ENCODE measurements at places on chromosomes 2 and 18. TPM values are rescaled to one million over a fixed set of nuclear protein-coding genes. Genes with fewer than 3 reads are reported as not detected.
A peak's percentile ranks its signal among the peaks of the same experiment; 100 is the strongest.

- H3K27ac ChIP-seq: no peak overlapping the region
- no peak for DNase-seq
- H3K4me1 ChIP-seq: no peaks in the 10 kb centered on the region
- no peaks in the 10 kb centered on the region for H3K36me3 ChIP-seq
- no peaks in the 10 kb centered on the region for H3K27me3 ChIP-seq
Observed at GRCh38 chr2:60586081-60586480, 32.6 kb upstream of the BCL11A start.

GRCh38 chr2:238097988-238098871 lies 1.9 kb upstream of the ESPNL start:
- no peak for DNase-seq
- peak overlapping the region; percentile 54 for H3K27ac ChIP-seq
- no peaks in the 10 kb centered on the region for H3K36me3 ChIP-seq

- H3K27me3 ChIP-seq: no peaks in the 10 kb centered on the region
- no peak for DNase-seq
- H3K27ac ChIP-seq: no peak overlapping the region
- H3K36me3 ChIP-seq: no peaks in the 10 kb centered on the region
- H3K4me3 ChIP-seq: no peak overlapping the region
Observed at GRCh38 chr18:3972291-3972930, 482.7 kb downstream of the DLGAP1 start.

Gene NXPH2
- not detected for total RNA-seq

Gene RTP5
- 0.12 TPM for total RNA-seq

Gene B3GNT7
- total RNA-seq: 2.1 TPM

DNA sequence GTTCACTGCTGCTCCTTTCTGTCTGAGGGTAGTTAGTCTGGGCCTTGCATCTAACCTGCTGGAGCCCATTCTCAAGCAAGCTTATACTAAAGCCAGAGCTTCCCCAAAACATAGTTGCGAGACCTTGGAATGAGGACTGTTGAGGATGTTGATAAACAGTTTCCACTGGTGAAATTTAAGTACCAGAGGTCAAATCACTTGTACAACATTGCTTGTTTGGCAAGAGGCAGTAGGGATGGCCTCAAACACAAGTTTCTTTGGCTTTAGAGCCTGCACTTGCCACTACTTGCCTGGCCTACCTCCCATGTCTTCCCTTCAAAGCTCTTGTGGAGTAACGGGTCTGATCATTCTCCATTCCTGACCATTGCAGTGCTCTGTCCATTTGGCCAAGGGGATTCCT lies 262.7 kb downstream of the FHOD3 start:
- DNase-seq: no peak
- H3K4me1 ChIP-seq: no peaks in the 10 kb centered on the region
- H3K36me3 ChIP-seq: no peaks in the 10 kb centered on the region
- H3K27ac ChIP-seq: no peak overlapping the region
- no peaks in the 10 kb centered on the region for H3K27me3 ChIP-seq

DNA sequence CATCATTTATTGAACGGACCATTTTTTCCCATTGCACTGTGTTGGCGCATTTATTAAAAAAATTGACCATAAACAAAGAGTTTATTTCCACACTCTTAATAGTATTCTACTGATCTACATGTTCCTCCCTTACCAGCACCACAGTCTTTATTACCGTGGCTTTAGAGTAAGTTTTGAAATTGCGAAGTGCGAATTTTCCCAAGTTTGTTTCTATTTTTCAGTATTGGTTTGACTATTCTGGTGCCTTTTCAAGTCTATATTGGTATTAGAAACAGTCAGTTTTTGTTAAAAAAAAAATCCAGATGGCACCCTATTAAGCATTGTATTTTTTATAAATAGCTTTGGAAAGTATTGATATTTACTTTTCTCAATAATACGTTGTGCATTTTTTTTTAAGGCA lies 795.1 kb upstream of the HS6ST1 start:
- no peak overlapping the region for H3K27ac ChIP-seq
- H3K36me3 ChIP-seq: no peaks in the 10 kb centered on the region
- no peaks in the 10 kb centered on the region for H3K27me3 ChIP-seq
- H3K4me1 ChIP-seq: no peaks in the 10 kb centered on the region
- no peak for DNase-seq

DNA sequence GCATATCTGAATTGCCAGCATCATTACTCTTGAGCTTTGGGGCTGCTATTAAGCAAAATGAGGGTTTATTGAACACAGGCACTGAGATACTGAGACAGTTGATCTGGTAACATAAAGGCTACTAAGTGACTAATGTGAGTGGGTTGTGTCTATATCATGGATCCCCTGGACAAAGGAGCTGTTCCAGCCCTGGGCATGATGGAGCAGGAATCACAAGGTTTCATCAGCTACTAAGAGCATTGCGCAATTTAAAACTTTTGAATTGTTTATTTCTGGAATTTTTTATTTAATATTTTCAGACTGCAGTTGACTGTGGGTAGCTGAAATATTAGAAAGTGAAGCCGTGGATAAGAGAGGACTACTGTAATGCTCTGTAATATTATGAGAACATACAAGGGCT lies 73.5 kb downstream of the MGAT5 start:
- DNase-seq: no peak
- H3K4me1 ChIP-seq: peaks cover 15% of the 10 kb centered on the region
- no peak overlapping the region for H3K27ac ChIP-seq
- H3K27me3 ChIP-seq: no peaks in the 10 kb centered on the region

GRCh38 chr2:221845021-221845365 lies 272.9 kb upstream of the EPHA4 start:
- H3K27ac ChIP-seq: no peak overlapping the region
- H3K27me3 ChIP-seq: no peaks in the 10 kb centered on the region
- H3K4me1 ChIP-seq: no peaks in the 10 kb centered on the region
- H3K36me3 ChIP-seq: no peaks in the 10 kb centered on the region

- H3K4me3 ChIP-seq: no peak overlapping the region
- no peak overlapping the region for H3K27ac ChIP-seq
- H3K27me3 ChIP-seq: no peaks in the 10 kb centered on the region
Observed at GRCh38 chr18:36396190-36396589, 98.7 kb downstream of the FHOD3 start.

DNA sequence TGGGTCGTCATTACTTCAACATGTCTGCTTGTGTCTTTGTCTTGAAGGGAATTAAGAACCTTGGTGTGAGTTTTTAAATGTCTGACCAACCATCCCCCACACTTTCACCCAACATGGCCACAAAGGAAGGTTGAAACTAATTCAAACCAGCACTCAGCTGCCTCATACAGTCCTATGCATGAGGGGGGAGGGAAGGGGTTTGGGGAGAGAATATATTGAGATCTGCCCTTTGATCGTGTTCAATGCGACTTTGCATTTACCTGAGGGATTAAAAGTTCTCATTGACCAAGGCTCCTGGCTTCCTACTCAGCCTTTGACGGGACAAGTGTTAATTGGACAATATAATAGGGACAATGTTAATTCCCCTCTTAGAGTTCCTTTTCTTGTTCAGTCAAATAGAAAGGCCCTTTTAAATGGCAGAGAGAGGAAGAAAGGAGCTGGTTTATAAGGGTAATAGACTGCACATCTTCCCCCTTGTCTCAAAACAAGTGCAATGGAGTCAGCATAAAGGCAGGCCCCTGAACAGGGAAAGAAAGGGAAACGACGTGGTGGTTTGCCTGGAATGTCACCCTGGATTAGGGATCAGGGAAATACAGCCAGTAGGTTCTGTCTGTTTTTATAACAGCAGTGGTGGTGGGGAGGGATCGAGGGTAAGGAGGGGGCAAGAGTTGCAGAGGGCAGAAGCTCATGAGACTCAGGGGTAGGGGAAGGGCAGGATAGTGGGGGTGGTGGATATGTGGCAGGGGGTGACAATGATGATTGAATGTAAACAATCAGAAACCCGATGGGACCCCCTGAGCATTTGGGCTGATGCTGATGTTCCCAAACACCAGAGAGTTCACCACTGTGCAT lies 198.7 kb downstream of the MYCN start:
- H3K4me3 ChIP-seq: no peak overlapping the region
- H3K27ac ChIP-seq: no peak overlapping the region
- H3K36me3 ChIP-seq: no peaks in the 10 kb centered on the region
- H3K4me1 ChIP-seq: no peaks in the 10 kb centered on the region
- H3K27me3 ChIP-seq: no peaks in the 10 kb centered on the region
- no peak for DNase-seq

Gene ZDBF2
- 7.1 TPM for total RNA-seq

Gene ERICH2
- not detected for total RNA-seq

DNA sequence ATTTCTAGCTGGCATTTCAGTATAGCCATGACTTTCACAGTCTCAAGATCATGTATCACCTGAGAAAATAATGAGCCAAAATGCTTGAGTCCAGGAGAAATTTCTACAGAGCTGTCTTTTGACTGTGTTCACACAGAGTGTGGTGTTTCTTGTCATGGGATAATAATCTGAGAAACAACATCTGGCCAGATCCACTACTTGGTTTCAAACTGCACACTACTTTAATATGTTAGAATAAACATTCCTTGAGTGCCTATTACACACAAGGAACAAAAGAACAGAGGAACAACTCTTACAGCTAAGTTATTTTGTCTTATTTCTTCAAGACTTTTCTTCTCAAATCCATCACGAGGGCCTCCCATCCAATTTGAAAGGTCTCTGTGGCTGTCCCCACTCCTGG lies 108.3 kb downstream of the SS18 start:
- H3K4me1 ChIP-seq: no peaks in the 10 kb centered on the region
- no peak for DNase-seq
- H3K27me3 ChIP-seq: no peaks in the 10 kb centered on the region
- H3K4me3 ChIP-seq: no peak overlapping the region
- no peak overlapping the region for H3K27ac ChIP-seq

- no peaks in the 10 kb centered on the region for H3K4me1 ChIP-seq
- H3K4me3 ChIP-seq: no peak overlapping the region
- H3K27me3 ChIP-seq: no peaks in the 10 kb centered on the region
- no peak for DNase-seq
- H3K36me3 ChIP-seq: no peaks in the 10 kb centered on the region
Observed at GRCh38 chr2:129775952-129776653, 203.4 kb upstream of the RAB6C start.

Gene ZNF532
- total RNA-seq: 30.7 TPM

GRCh38 chr2:9675415-9676351 lies 44.9 kb upstream of the YWHAQ start:
- H3K27ac ChIP-seq: no peak overlapping the region
- no peak for DNase-seq
- no peak overlapping the region for H3K4me3 ChIP-seq
- H3K27me3 ChIP-seq: no peaks in the 10 kb centered on the region
- H3K36me3 ChIP-seq: no peaks in the 10 kb centered on the region
- peaks cover 4% of the 10 kb centered on the region for H3K4me1 ChIP-seq

- no peaks in the 10 kb centered on the region for H3K27me3 ChIP-seq
- no peaks in the 10 kb centered on the region for H3K4me1 ChIP-seq
- H3K27ac ChIP-seq: no peak overlapping the region
- DNase-seq: no peak
- H3K4me3 ChIP-seq: no peak overlapping the region
Observed at GRCh38 chr2:215003001-215003400, 135.4 kb downstream of the ABCA12 start.

GRCh38 chr2:205734436-205735037 lies 52.2 kb downstream of the NRP2 start:
- no peaks in the 10 kb centered on the region for H3K27me3 ChIP-seq
- no peak for DNase-seq
- peak overlapping the region; percentile 61 for H3K27ac ChIP-seq
- H3K4me3 ChIP-seq: no peak overlapping the region
- no peaks in the 10 kb centered on the region for H3K36me3 ChIP-seq

Gene ST6GAL2
- total RNA-seq: 5.7 TPM

DNA sequence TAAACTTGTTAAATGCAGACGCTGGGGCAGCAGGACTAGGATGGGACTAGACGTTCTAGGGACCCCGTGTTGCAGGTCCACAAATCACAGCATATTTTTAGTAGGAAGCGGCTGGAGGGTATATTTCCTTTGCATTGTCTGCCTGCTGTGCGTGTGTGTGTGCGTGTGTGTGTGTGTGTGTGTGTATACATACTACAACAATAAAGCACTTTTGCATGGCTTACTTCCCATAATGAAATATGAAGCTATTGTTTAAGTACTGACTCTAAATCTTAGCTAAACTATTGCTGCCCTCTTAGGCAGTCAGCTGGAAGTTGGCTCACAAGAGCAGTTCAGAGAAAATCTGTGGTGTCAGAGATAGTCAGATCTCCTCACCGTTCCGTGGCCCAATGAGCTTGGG lies 133.4 kb downstream of the CABLES1 start:
- no peaks in the 10 kb centered on the region for H3K4me1 ChIP-seq
- H3K36me3 ChIP-seq: no peaks in the 10 kb centered on the region
- no peaks in the 10 kb centered on the region for H3K27me3 ChIP-seq
- H3K27ac ChIP-seq: no peak overlapping the region
- no peak for DNase-seq

GRCh38 chr18:47847635-47848034 lies 82.8 kb downstream of the SMAD2 start:
- H3K4me3 ChIP-seq: no peak overlapping the region
- no peaks in the 10 kb centered on the region for H3K4me1 ChIP-seq
- H3K27ac ChIP-seq: no peak overlapping the region
- DNase-seq: no peak

Gene NOSTRIN
- total RNA-seq: 7.0 TPM

Gene CHRND
- total RNA-seq: not detected

Gene ASB18
- not detected for total RNA-seq

DNA sequence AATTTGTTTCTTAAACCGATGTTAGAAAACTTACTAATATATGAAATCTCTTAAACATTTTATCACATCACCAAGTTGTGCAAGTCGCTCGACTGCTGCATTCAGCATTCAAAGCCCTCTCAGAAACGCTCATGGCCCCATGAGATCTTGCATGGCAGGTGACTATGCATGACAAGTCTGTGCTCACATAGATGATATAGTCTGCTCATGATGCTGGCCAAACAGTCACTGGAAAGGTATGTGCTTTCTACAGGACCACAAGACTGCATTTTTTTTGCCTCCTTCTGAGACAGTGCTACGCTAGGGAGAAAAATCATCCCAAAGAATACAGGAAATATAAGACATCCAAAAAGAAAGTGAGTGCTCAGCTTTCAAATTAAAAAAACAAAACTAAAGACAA lies 98.3 kb upstream of the ZBTB14 start:
- DNase-seq: no peak
- no peaks in the 10 kb centered on the region for H3K36me3 ChIP-seq
- H3K27ac ChIP-seq: no peak overlapping the region
- no peak overlapping the region for H3K4me3 ChIP-seq

Gene ESPNL
- total RNA-seq: 1.3 TPM

Gene TANK
- total RNA-seq: 83.7 TPM

Gene CENPO
- total RNA-seq: 3.5 TPM

DNA sequence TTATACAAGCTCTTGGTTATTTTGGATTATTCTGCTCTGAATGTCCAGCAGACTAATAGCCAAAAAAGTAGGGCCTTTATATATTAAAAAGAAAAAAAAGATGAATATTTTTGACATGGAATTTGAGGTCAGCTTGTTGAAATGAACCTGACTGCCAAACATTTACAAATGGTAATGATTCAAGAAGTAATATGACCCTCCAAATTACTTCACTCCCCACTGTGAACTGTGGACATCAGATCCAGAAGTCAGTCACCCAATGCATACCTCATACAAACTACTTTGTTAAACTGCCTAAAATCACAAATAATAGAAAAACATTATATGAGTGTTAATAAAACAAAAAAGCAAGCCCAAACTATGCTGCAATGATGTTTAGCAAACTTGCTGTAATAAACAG lies 10.0 kb downstream of the EPG5 start:
- no peak overlapping the region for H3K27ac ChIP-seq
- DNase-seq: no peak
- no peak overlapping the region for H3K4me3 ChIP-seq
- no peaks in the 10 kb centered on the region for H3K36me3 ChIP-seq
- H3K27me3 ChIP-seq: no peaks in the 10 kb centered on the region

Gene IL1F10
- 0.53 TPM for total RNA-seq
